ENCODE measurements at places on chromosomes 11 and 22.

DNA sequence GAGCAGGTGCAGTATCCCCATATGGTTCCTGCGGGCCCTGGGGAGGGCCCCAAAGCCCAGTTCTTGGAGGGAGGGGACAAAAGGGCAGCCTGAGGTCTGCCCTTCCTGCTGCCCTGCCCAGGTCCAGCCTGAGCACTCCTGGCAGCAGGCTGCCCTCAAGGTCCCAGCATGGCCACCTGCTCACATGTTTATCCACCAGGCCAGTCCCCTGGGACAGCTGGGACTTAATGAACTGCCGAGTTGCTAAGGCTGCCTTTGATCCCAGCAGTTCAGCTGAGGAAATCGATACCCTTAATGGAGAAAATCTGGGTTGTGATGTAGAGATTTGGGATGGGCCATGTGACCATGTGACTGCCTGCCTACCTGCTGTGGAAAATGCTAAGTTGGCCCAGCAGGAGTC, 146.2 kb downstream of the TRIM29 start:
- DNase-seq: no peak

DNA sequence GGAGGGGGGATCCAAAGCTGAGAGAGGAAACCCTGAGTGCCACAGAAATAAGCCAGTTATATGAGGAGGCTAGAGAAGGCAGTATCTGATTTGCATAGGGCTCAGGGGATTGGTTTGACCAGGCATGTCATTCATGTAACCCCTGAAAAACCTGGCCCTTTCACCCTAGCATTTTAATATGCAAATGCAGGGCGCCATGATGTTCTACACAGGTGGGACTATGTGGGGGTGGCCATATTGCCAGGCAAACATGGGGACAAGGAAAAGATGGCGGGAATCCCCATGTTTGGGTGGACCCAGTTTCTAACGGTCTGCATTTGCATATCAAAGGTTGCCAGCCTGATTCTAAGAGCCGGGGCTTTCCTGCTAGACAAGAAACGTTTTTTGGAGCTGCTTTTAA, 27.2 kb downstream of the CSF2RB start:
- no peak for DNase-seq

DNA sequence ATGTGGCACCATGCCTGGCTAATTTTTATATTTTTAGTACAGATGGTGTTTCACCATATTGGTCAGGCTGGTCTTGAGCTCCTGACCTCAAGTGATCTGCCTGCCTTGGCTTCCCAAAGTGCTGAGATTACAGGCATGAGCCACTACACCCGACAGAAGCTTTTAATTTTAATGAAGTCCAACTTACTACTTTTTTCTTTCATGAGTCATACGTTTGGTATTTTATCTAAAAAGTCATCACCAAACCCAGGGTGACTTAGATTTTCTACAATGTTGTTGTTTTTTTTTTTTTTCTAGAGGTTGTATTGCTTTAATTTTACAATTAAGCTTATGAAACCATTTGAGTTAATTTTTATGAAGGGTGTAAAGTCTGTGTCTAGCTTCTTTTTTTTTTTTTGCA, 34.9 kb downstream of the JRKL start:
- DNase-seq: no peak

GRCh38 chr11:34044664-34045485, 6.7 kb upstream of the CAPRIN1 start:
- peak; percentile 71 for DNase-seq

DNA sequence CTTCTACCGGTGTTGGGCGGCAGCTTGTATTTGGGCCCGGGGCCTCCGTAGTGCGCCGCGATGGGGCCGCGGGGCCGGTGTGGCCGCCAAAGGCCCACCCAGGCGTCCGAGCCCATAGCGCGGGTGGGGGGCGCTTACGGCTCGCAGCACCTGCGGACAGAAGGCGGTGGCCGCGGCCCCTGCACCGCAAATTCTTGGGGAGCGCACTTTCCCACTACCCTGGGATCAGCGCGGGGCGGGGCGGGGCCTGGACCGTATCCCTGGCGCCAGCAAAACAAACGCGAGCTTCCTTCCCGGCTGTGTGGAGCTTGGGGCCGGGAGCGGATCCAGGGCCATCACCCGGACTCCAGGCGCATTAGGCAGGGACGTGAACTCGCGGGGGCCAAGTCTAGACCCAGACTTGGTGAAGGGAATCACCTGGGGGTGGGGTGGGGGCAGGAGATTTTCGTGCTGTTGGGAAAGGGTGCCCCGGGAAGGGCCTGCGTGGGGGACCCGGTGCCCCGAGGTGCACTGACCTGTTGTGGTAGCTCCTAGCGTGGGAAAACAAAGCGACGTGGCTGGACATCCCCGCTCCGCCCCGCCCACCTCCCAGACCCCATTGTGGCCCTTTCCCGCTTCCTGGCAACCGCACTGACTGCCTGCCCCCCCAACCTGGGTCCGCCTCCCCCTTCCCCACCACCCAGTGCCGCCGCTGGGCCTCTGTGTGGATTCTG, 2.3 kb upstream of the TYMP start:
- peak; percentile 54 for DNase-seq

DNA sequence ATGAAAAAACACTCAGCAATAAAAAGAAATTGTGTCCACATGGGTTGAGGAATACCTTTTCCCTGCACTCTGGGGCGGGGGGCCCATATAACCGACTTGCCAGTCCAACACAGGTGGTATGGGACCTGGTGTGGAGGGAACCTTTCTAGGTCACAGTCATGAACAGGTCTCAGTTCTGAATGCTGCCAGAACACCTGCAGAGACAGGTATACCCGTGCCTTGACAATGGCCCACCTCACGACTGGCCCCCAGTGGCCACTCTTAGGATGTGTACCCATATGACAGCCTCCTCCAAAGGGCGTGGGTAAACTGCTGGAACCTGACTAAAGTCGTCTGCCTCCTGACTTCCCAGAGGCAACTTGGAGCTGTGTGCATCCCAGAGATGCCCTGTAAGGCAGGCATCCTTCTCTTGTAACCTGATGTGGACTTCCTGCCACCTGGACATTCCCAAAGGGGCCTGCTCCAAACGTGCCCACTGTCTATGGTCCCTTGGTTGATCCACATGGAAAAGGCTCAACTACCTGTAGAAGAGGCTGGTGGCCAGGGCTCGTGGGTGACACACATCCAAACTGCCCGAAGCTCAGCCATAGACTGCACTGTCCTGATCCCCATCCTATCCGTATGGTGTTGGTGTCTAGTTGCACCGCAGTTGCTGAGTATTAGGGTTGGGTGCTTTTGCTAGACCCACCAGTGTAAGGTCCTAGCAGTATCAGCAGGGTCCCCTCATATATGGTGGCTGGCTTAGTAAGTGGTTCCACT, 859.3 kb downstream of the BRD1 start:
- no peak for DNase-seq

GRCh38 chr22:45469281-45470073, 33.2 kb upstream of the FBLN1 start:
- no peak for DNase-seq

DNA sequence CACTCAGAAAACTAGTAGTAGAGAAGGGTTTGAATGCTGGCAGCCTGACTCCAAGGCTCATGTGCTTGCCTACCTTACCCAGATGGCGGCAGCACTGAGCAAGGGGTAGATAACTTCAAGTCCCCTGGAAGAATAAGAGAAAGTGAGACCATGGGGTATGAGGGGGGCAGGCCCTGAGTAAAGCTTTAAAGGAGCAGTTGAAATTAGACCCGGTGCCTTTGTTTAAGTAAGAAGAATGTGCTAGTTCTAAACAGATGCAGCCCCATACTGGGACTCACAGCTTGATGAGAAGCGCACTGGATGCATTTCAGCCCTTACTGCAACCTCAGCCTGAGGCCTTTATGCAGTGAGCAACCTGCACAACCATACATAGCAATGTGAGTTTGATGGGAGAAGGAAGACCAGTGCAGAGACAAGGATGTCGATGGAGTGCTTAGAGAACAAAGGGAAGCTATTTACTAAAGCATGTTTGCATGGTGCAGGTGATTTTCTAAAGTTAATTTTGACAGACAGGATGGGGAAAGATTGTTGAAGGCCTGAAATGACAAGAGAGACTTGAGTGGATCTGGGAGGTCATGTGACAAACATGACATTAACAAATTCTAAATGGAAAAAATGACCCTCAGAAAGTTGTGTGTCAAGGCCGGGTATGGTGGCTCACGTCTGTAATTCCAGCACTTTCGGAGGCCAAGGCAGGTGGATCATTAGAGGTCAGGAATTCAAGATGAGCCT, 27.1 kb upstream of the TMA7B start:
- DNase-seq: no peak

GRCh38 chr22:33739516-33739915, 180.8 kb downstream of the LARGE1 start:
- DNase-seq: no peak

Measured in inflammatory macrophage treated with lipopolysaccharide for 1 hour (primary cell).